ENCODE measurements at places on chromosomes 3 and 15.

GRCh38 chr3:71511037-71511436 lies 72.5 kb downstream of the FOXP1 start:
- DNase-seq = no peak

DNA sequence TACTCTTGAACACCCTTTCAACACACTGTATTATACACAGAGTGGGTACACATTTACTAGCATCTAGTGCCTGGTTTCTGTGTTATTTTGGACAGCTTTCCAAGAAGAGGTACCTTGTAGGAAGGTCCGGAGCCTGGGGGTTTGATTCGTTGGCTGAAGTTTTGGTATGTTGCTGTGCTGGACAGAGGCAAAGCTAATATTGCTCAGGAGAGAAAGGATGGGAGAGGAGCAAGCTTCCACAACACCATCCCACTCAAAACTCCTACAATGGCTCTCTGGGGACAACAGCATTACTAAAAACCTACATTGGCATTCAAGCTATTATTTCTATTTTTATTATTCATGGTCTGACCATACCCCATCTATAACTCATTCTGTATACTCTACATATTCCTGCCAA lies 1.1 kb upstream of the LYSMD2 start:
- no peak for DNase-seq

- DNase-seq = no peak
These were observed 16.1 kb downstream of the ATP10A start for GRCh38 chr15:25847051-25847450.

- DNase-seq = no peak
These were observed 1.4 kb downstream of the FES start for GRCh38 chr15:90885432-90886290.

DNA sequence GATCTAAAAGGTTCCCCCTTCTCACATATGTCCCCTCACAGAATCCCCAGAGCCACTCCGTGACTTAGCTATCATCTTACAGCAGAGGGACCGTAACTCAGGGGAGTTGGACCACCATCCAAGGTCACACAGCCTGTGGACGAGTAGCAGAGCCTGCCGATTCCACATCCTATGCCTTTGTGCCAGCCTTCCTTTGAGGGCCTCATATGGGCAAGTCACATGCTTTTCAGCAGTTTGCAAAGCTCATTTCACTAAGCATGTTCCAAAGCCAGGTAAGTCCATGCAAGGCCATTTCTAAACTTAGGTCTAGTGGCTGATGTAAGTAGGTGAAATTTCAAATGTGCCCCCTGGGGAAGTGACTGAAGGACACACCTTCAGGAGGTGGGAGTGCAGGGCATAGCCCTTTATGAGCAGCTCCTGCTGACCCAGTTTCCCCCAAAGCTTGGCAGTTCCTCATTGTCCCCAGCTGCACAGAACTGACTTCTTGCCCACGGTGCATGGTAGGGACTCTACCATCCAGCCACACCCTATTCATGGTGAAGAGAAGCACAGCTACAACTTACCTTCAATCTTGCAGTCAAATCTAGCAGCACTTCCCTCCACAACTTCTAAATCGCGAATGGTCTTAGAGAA lies 33.3 kb upstream of the HACD2 start:
- no peak for DNase-seq

- DNase-seq = no peak
These were observed 130.4 kb downstream of the FRMD5 start for GRCh38 chr15:44064706-44065105.

DNA sequence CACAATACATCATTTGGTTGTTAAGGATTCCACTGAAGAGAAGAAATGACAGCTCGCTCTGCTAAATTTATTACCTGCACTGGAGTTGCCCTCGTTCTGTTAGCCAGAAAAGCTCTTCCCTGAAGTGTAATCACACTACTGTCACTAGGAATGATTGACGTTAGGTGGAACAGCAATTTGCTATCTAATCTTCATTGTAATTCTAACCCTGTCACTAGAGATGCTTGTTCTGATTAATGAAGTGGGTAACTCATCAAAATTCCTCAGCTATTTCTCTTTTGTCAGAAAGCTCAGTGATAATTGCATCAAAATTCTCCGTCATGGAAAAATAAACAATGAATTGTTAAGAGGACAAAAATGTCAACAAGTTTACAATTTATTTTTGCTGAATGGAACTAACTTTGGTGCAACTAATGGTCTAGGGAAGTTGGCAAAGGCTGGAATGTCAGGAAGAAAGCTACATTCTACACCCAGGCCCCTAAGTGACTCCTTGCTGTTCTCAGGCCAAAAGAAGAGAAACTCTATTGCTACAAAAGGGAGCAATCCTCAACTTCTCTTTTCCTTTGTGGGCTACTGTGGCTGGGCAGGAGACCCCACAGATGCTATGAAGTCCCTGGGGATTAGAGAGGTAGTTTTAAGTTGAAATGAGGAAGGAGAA lies 34.1 kb downstream of the CCDC191 start:
- DNase-seq = no peak

DNA sequence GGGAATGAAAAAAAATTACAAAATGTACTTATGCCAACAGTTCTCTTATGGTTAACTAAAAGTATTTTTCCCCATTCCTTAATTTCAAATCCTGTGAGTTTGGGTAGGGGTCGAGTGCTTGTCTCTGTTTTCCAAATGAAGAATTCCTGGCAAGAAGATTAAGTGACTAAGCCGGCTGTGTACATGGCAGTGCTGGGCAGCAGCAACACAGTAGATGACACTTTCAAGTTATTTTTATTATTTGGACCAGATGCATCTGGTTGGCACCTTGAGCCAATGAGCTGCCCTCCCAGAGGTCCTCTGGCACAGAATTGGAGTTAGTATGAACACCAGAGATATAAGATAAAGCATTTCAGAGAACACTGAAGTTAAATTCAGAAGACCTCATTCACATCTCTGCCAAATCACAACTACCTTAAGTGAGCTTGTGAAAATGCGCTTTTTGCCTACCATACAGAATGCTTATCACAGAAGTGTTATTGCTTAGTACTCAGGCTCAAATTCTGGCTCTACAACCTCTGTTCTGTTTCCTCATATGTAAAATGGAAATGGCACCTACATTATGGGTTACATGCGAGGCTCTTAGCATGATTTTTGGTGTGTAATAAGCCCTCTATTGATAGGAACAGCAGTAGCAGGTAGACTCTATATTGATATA lies 256.9 kb downstream of the UBE2E2 start:
- DNase-seq = no peak

DNA sequence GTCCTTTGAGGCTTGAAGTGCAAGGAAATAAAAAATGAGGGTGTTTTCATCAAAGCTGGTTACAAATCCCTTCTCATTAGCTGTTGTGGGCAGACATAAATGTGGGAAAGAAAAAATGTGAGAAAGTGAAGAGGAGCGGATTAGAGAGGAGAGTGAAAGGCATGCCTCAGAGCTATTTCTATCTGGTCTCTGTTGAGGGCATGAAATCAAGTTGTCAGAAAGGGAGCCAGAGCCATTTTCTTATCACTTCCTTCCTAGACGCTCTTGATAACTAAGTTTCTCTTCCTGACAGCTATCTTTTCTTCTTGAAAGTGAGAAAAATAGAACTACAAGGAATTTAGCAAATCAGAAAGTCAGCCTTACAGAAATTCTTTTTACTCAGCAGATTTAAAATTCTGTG lies 20.8 kb upstream of the CAPN3 start:
- DNase-seq = no peak

DNA sequence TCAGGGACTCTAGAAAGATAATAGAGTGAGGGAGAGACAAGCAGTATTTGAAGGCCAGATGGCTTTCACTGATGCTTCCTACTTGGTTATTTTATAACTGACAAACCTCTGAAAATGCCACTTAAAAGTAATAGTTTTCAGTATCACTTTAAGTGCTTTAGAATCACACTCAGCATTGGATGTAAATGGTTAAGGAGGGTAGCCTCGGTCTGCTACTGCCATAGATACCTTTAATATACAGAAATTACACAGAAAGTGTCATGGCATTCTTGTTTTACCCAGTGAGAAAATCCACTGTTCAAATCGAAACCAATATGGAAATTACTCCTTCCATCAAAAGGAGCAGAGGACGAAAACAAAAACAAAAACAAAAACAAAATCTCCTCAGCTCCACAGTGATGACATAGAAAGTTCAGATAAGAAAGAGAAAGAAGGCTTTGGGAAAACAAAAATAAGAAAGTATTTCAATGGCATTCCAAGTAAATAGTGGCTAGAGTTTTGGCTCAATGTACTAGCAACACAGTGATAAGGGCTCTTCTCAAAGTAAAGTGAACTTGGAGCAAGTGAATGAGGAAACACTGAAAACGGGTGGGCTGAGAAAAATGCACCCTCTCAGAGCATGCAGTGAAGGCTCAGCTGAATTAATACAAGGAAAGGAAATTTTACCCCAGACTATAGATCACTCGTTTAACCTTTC lies 43.2 kb upstream of the CD47 start:
- DNase-seq = no peak

DNA sequence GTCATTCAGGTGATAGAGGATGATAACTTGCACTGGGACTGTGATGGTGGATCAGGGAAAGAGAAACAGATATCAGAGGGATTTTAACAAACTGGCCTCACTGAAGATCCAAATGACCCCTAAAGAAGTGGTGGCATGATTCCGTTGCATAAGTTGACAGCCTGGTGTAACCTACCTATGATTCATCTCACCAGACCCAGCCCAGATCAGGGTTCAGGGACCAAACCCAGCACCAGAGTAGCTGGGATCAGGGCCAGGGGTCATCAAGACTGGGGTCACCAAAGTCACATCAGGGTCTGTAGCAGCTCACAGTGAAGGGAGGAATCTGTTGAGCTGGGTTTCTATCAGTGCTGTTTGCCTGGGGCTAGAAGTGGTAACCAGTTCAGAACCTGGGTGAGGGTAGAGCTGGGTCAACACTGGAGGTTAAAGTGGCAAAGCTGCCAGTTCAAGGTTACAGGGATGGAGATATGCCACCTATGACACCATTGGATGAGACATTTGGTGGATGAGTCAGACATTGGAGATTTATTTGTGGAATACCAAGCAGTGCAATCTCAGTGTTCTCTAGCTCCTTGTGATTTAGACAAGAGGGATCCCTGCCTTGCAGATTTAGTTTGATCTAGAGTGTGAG lies 35.9 kb downstream of the CASR start:
- no peak for DNase-seq

DNA sequence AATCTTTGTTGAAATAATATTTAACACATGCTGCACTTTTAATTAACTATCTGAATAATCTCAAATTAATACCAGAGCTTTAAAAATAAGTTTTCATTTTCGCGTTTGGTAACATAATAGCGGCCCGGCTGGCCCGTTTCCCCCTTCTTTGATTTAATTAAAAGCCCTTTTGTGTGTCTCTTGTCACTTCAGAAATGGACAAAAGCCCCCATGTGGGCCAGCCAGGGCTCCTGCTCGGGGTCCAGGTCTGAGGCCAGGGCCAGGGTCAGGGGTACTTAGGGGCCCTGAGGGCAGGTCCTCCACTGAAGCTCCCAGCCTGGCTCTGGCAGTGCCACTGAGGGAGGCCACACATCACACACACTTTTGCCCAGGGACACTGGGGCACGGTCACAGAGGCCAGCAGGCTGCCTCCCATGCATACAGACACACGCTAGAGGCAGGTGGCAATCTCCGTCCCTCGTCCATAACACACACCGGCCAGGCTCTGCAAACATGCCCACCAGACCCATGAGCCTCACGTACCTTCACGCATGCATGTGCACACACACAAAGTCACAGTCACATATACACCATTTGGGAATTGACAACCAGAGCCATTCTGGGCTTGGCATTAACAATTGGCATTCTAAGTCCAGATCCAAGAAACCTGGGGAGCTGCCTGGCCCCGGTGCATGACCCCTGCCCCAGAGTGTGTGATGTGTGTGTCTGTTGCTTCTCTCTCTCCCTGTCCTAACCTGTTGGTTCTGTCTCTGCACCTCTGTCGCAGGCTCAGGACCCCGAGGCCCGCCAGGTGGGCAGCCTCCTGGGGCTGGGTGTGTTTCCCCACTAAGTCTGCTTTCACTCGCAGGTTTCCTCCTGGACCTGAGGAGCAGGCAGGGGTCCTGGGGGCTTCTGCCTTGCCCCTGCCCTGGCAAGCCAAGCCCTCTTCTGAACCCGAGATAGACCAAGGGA lies 38.5 kb downstream of the DNAJB8 start:
- DNase-seq = no peak

DNA sequence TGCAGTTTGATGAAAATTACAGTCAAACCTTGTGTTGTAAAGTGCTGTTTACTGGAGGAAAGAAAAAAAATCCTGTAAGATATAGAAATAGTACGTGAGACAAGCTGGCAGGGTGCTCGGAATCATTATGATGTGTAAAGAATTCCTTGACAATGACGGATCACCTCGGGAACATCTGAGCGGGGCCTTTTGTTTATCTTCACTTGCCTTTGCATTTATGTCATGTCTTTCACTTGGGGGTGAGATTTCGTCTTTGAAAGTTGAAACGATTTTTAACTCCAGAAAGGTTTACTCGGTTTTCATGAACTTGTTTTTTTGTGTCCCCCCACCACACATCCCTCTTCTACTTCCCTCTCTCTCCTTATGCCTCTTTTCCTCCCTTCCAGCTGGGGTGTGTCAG lies 128.3 kb upstream of the VEPH1 start:
- DNase-seq = no peak

DNA sequence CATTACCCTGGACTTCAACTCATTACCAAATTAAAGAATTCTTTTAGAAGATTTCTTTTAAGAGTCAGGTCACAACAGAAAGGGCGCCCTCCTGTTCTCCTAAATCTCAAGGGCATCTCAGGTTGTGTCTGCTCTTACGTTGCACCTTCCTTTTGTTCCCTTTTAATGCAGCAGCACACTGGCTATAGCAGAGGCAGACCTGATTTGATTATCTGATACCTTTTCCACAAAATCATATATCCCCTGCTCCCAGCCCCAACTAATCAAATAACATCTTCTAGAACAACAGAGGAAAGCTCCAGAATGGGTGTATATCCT lies 40.1 kb downstream of the TIGIT start:
- no peak for DNase-seq

DNA sequence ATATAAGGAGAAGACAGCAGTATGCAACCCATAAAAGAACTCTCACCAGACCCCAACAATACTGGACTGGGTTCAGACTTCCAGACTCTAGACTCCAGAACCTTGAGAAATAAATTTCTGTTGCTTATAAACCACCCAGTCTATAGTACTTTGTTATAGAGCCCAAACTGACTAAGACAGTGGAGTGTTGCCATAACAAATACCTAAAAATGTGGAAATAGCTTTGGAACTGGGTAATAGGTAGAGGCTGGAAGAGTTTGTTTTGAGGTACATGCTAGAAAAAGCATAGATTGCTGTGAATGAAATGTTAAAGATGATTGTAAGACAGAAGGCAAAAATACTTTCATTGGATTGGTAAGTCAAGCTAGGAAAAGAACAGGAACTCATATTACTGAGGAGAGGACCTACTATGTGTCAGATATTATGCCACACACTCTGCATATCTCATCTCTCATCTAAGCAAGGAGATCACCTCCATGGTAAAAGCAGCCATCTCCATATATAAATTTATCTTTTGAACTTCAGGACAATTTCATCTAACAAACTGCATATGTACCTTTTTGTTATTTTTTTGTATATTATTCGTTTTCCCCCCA lies 67.4 kb upstream of the FNDC3B start:
- no peak for DNase-seq

DNA sequence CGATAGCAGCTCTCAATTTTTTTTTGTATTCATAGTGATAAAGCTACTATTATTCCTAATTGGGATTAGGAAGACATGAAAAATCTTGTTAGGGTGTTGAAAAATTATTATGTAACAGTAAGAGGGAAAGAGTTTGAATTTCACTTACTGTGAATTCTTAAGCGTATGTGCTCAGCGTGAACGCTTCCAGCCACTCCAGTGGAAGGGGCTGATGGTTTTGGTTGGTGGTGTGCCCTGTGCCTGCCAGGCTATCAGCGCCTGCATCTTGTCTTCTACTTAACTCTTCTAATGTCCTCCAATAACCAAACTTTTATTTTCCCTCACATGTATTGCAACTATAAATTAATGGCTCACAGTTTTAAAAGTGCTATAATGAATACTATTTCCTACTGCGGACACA lies 22.5 kb downstream of the CDIN1 start:
- no peak for DNase-seq

All from left lobe of liver (tissue), 2 donors.